ENCODE measurements at places on chromosomes 12 and 14.

- DNase-seq = no peak
These were observed 11.1 kb downstream of the TXNRD1 start for GRCh38 chr12:104226672-104227071.

- DNase-seq = no peak
These were observed 8.7 kb downstream of the NUP107 start for GRCh38 chr12:68695454-68695853.

GRCh38 chr14:87503711-87504110 is 489.3 kb downstream of the GALC start:
- DNase-seq = no peak

- DNase-seq = no peak
These were observed 22.1 kb upstream of the CEP170B start for GRCh38 chr14:104843006-104843405.

DNA sequence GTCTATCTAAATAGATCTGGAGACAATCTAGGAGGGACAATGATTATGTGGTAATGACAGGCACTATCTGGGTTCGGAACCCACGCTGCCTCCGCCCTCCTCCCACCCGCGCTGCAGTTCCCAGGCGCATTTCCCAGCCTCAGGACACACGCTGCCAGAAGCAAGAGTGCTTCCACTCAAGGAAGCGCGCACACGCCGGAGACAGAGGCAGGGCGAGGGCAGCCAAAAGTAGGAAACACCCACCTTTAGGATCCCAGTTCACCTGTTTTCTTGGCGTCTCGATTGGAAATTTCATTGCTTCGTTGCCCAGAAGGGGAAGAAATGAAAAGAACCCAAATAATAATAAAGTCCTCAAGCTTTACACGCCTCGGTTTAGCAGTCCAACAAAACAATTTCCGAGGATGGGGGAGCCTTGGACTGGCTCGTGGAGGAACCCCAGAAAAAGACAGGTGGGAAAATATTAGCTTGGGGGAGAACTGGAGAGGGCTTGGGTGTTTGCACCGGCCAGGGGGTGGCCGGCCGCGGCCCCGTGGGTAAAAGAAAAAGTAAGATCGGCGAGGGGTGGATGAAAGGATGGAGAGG is 474 bp downstream of the KCNK10 start:
- DNase-seq = no peak

GRCh38 chr14:93017301-93017797 is 94.4 kb downstream of the CHGA start:
- no peak for DNase-seq

DNA sequence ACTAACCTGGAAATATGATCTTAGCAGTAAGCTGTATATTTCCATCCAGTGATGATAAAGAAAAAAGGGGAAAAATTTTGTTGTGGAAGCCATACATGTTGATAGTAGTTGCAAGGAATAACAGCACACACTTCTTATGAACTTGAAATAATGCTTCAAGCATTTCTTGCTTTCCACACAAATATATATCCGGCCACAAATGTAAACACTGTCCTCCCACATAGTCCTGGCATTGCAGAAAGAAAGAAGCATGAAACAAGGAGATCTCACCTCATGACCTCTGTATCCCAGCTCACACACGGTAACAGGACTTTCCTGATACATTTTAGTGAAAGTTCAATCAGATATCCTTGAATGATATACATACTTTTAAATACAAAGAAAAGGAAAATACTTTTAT is 56.0 kb downstream of the LLPH start:
- no peak for DNase-seq

- no peak for DNase-seq
These were observed 14.4 kb downstream of the LRCOL1 start for GRCh38 chr12:132596016-132596415.

DNA sequence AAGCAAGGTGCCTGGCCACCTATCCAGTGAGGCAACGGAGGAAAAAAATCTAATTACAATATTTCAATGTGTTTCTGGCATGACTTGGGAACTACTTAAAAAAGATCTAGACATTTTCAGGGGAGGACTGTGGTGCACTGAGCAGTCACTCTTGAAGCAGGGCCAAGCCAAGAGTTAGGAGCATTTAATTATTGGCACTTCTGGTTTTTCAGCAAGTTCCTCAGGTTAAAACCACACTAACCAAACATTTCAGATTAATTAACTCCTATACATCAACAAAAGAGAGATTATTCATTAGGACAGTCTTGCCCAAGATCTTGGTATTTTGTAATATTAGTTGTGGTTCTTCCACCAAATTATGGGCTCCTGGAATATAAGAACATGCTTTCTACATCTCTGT is 25.6 kb downstream of the PRKAB1 start:
- DNase-seq = no peak

- no peak for DNase-seq
These were observed 60.9 kb downstream of the SERPINA3 start for GRCh38 chr14:94673071-94673470.

- DNase-seq = no peak
These were observed 14.1 kb downstream of the DRAM1 start for GRCh38 chr12:101891462-101891971.

- no peak for DNase-seq
These were observed 175.8 kb downstream of the TTC8 start for GRCh38 chr14:89000007-89000942.

All from effector CD8-positive, alpha-beta T cell (primary cell).